ENCODE measurements at places on chromosomes 11 and 22.

DNA sequence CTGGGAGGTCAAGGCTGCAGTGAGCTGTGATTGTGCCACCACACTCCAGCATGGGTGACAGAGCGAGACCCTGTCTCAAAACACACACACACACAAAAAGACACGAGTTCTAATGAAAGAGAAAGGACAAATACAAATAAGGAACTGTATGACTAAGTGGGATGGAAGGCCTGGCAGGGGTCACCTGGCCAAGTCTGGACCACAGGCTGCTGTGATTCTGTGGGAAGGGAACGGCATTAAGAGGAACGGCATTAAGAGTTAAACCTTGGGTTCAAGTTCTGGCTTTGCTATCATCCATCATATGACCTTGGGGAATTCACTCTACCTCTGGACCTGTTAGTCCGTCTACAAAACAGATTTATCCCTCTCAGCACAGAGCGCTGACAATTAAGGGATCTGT lies 47.7 kb downstream of the LRFN4 start:
- DNase-seq, result no peak

- DNase-seq, result no peak
Observed at GRCh38 chr11:118202599-118203422, 22.0 kb downstream of the JAML start.

GRCh38 chr22:44349594-44349993 lies 36.8 kb upstream of the SHISAL1 start:
- DNase-seq, result no peak

- DNase-seq, result no peak
Observed at GRCh38 chr11:95283650-95284049, 52.6 kb upstream of the SESN3 start.

DNA sequence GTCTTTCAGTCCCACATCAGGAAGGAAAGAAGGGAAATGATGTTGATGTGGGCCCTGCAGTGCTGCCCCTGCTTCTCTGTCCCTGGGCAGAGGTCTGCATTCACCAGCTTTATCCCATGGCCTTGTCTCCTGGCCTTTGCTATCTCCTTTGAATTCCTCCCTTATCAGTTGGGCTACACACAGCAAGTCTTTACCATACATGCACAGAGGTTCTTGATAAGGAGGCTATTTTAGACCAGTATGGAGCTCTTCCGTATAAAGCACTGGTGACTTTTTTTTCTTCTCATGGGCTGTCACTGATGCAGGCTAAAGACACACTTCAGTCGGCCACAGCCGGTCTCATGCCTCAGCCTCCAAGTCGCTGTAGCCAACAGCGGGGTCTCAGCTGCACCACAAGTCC lies 20.2 kb downstream of the MYO18B start:
- no peak for DNase-seq

DNA sequence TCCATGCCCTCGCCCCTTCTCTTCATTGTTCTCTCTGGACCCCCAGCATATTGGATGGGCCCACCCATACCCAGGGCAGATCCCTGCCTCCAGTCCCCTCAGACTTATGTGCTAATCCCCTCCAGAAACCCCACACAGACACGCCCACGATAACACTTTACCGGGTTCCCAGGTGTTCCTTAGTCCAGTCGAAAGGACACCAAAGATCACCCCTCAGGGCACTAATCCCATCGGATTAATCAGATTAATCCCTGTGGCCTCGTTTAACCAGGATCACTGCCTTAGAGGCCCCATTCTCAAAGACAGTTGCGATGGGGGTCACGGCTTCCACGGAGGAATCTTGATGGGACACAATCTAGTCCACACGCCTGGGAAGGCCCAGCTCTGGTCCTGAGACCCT lies 80.8 kb downstream of the SHANK2 start:
- no peak for DNase-seq

DNA sequence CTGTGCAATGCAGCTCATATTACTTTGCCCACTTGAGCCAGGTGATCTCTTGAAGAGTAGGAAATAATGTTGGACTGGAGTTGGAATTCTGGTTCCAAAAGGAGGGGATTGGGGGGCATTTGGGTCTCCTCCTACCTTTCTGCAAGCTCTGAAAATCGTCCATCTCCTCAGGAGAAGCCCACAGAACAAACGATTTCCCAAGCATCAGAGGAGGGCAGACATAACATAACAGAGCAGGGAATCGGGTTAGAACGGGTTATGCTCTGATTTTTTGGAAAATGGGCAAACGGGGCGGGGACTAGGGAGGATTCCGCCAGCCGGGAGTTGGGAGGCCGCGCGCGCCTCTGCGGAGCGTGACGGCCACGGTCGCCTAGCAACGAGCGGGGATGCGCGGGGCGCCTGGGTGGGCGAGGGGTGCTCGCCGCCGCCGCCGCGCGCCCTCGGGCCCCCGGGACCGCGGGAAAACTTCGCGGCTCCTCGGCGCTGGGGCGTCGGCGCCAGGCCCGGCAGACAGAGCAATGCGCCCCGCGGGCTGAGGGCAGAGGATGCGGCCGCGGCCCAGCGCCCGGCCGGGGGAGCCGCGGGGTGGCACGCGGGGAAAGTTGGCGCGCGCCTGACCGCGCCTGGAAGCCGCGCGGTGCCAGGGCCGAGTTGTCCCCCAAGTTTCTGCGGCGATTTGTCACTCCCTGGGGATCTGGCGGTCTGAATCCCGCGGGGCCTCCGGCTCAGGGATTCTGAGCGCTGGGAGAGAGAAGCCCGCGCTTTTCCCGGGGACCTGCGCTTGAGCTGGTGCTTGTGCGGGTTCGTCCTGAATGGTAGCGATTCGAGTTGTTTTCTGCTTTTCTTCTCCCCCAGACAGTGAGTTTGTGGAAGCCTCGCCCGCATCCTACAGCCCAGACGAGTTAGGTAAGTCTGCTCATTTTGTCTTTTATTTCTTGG lies 27.8 kb upstream of the AMOTL1 start:
- DNase-seq, result no peak

GRCh38 chr11:20156876-20157613 lies 3.2 kb downstream of the DBX1 start:
- no peak for DNase-seq

- DNase-seq, result no peak
Observed at GRCh38 chr22:37080438-37080837, 28.9 kb downstream of the KCTD17 start.

GRCh38 chr11:133834682-133835592 lies 10.4 kb downstream of the SPATA19 start:
- DNase-seq, result no peak

DNA sequence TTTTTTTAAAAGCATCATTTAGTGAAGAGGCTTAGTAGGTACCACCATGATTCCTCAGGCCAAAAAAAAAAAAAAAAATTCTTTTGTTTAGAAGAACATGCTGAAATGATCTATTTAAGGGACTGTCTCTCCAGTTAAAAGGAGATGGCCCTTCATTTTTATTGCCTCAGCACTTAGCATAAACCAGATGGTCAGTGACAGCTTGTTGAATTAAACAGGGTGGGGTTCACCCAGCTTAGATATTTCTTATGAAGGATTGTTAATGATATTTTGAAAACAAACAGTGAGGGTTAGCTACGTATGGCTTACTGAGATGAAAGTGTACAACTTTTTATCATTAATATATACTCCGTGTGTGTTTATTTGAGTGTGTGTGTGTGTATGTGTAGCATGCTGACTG lies 203.7 kb downstream of the FAM181B start:
- no peak for DNase-seq

- no peak for DNase-seq
Observed at GRCh38 chr11:27716835-27717234, 16.6 kb upstream of the BDNF start.

DNA sequence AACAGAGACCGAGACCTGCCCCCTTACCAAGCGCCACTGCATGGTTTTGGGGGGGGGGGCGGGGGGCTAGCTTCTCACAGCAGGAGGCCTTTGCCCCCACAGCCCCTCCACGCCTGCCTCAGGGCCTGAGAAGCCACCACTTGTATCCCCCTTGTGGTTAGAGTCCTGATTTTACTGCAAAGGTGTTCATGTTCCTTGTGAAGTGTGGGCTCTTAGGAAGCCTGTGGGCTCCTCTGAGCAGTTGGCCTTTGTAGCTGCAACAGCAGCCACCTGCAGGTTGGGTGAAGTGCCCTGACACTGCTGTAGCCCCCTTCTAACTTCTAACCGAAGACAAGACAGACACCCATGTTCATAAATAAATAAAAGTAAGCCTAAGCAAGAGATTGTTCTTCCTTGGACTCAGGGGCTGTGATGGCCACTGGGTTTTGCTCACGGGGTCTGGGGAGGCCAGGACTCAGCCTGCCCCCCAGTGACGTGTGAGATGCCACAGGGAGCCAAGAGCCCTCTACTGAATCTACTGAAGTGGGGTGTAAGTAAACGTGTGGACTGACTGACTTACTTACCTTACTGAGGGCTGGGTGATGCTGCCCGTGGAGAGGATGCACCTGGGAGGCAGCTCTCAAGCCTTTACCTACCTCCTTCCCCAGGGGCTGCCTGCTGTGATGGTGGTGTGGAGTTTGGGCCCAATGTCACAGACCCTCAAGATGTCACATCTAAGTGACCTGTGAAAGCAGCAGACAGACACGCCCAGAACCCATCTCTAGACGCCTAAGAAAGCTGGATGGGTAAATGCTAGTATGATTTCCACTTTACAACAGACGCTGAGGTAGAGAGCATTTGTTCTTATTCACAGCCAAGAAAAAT lies 25.8 kb downstream of the USP35 start:
- DNase-seq, result no peak

DNA sequence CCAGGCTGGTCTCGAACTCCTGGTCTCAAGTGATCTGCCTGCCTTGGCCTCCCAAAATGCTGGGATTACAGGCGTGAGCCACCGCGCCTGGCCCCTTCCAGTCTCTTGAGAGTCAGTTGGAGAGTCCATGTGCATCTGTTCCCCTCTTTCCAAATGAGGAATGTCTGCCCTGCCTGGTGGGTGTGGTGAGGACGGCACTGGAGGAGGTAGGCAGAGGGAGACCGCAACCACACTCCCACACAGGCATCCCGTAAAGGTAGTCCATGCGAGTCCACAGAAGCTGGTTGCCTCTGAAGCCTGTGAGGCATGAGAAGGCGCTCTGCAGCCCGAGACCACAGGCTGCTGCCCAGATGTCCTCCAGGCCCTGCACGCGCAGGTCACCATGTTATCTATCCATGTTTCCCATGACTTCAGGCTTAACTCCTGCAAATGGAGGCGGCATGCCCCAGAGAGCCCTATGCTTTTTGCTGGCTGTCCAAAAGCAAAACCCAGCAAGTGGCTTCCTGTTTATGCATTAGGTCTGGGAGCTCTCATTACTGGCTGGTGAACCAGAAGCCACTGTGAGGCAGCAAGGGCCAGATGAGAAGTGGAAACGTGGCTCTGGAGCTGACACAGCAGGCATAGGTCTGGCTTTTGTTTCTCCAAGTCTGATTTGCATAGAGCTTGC lies 43.4 kb downstream of the GRIK4 start:
- DNase-seq, result no peak

GRCh38 chr11:3130269-3131071 lies 34.6 kb downstream of the OSBPL5 start:
- no peak for DNase-seq

DNA sequence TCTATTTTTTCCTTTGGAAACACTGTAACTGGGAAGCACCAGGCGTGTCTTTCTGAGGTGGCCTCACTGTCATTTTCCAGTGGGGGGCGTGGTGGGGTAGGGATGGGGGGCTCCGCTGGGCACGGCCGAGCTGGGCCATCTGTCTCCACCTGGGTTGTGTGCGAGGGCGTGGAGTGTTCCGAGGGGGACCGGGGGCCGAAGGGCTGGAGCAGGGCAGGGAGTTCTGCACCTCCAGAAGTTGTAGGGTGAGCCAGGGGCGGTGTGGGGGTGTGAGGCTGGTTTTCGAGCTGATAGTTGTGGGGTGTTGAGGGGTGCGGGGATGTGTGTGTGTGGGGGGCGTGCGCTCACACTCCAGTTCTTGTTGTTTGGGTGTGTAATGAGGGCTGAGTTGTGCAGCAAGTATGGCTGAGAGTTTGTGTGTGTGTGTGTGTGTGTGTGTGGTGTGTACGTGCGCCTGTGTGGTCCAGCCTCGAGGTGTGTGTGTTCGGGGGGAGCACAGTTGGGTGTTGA lies 10.8 kb downstream of the YPEL4 start:
- no peak for DNase-seq

GRCh38 chr22:36822581-36822980 lies 5.7 kb upstream of the PVALB start:
- no peak for DNase-seq

DNA sequence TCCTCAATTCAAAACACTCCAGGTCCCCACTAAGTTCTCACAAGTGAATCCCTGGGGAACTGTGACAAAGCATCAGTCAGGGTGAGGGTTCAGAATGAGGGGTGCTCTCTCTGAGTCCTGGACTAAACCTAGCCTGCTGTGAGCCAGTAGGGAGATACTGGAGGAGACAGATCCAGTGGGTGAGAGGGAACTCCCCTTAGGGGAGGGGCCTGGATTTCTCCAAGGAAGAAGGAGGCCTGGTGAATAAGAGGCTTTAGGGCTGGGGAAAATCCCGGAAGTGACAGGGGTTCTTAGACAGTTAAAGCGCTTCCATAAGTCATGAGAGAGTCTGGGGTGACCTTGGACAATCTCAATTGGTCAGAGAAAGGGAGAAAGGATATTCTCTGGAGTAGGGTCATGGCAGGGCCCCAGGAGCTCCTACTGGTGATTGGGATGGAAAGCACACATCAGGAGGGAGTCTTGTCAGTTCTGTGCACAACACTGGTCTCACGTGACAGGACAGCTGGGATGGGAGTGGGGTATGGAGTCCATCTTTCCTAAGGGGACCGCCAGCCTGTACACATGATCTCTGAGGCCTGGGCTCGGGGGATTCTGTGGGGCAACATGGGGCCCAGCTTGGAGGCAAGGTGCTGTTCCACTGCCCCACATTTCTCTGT lies 1.5 kb downstream of the TBC1D10A start:
- no peak for DNase-seq

DNA sequence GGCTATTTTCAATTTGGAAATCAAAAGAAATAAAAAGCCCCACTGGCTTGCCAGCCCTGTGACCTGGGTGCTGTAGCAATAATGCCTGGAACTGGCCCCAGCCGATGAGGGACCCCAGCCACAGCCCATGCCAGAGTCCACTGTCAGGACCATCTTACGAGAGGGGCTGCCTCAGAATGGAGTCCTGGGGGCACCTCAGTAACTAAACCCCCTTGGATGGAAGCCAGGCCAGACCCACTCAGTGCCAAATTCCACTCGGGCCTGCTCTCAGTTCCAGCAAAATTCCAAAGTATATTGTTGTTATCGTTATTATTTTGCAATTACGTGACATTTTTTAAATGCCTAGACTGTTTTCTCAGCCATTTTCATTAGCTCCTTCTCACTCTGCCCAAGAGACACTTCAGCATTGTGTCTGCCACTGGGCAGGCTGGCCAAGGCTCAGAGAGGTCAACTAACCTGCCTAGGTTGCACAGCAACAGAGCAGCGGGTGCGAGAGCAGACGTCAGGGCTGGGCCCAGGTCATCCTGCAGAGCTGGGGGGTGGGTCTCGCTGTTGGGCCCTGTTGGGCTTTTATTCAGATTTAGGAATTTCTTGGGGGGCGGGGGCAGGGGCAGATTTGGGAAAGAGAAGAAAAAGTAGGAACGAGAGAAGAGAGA lies 19.5 kb downstream of the CDKN1C start:
- no peak for DNase-seq

- no peak for DNase-seq
Observed at GRCh38 chr11:78666675-78667160, 92.1 kb upstream of the NARS2 start.

DNA sequence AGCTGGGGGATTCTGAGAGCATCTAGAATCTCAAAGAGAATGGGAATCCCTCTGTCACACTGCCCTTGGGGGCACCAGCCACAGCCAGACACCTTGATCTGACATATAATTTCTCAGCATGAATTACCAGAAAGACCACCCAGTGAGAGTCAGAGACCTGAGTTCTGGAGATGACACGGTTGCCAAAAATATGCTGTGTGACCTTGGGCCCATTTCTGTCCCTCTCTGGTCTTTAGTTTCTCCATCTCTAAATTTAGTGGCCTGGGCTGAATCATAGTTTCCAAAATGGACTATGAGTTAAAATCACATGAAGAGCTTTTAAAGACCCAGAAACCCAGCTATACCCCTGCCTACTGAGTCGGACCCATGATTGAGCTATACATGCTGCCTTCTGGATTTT lies 15.9 kb downstream of the SEZ6L start:
- no peak for DNase-seq

Measured in activated CD4-positive, CD25-positive, alpha-beta regulatory T cell treated with anti-CD3 and anti-CD28 coated beads, Interleukin-2, amount 50 U/mL, for 16 hours (primary cell).